ENCODE measurements at places on chromosomes 16 and 17.

GRCh38 chr17:73286863-73287296 lies 24.9 kb downstream of the CDC42EP4 start:
- DNase-seq = peak; percentile 76

- DNase-seq = no peak
Measured at GRCh38 chr16:3050487-3050886, 4.1 kb downstream of the MMP25 start.

GRCh38 chr17:44979426-44979995 lies 11.4 kb upstream of the C1QL1 start:
- DNase-seq = no peak

DNA sequence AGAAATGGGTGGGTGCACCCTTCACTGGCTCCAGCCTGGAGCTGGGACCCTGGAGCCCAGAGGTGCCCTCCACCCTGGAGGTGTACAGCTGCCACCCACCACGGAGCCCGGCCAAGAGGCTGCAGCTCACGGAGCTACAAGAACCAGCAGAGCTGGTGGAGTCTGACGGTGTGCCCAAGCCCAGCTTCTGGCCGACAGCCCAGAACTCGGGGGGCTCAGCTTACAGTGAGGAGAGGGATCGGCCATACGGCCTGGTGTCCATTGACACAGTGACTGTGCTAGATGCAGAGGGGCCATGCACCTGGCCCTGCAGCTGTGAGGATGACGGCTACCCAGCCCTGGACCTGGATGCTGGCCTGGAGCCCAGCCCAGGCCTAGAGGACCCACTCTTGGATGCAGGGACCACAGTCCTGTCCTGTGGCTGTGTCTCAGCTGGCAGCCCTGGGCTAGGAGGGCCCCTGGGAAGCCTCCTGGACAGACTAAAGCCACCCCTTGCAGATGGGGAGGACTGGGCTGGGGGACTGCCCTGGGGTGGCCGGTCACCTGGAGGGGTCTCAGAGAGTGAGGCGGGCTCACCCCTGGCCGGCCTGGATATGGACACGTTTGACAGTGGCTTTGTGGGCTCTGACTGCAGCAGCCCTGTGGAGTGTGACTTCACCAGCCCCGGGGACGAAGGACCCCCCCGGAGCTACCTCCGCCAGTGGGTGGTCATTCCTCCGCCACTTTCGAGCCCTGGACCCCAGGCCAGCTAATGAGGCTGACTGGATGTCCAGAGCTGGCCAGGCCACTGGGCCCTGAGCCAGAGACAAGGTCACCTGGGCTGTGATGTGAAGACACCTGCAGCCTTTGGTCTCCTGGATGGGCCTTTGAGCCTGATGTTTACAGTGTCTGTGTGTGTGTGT lies 46.8 kb downstream of the IL21R start:
- no peak for DNase-seq

- no peak for DNase-seq
Measured at GRCh38 chr16:978403-978802, 3.2 kb upstream of the SOX8 start.

GRCh38 chr17:20315821-20316220 lies 151.5 kb downstream of the LGALS9B start:
- DNase-seq = no peak

DNA sequence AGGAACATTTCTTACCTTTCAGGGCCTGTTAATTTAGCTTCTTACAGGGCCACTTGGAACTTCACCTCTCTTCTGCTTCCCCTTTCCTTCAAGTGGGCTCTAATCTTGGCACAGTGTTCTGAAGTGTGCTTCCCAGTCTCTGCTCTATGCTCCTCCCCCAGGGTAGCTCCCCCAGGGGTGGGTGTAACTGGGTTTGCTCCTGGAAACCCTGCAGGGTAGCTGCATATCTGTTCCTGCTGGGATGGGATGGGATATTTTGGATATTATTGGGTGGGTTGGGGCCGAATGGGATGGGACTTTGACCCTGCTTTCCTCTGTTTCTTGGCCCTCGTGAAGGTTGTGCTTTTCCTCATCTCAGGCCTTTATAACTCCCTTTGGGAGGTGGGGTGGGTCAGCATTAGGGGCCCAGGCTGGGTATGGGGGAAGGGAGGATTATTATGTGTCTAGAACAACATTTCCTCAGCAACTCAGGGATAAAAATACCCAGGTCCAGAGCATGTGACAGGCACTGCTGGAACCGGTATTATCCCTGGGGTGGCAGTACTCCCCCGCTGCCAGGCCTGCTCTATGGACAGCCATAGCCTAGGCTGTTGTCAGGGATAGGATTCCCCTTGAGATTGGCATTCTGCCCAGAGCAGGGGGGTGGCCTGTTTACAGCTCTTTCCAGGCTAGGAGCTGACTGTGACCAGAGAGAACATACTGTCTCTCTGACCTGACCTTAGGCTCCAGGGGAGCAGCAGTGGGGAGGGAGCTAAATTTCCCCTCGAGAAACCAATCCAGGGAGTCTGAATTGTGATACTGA lies 5.0 kb downstream of the NFE2L1 start:
- no peak for DNase-seq

DNA sequence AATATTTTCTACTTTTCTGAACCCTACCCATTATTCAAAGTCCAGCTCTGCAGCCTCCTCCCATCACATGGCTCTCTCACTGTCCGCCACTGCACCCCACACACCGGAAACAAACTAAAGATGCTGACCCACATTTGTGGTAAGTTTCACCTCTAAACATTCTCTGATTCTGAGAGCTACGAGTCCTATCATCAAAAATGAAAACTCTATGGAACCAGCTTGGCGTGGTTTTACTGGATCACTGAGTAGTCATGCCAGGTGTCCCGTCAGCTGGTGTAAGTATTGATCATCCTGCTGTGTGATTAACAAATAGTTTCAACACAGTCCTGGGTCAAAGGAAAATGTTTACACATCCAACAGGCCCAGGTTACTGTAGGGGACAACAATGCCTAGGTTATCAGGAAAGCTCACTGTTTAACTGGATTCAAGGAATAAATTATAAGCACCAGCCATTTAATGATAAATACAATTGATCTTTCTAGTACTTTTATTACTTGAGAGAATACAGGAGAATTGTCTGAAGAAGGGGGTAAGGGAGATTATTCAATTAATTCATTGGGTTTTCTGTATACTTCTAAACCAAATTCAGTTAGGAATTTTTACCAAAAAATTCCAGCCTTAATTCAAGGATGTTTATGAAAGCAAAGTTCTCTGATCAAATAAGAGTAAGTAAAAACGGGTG lies 33.9 kb downstream of the CYTH1 start:
- DNase-seq = no peak

DNA sequence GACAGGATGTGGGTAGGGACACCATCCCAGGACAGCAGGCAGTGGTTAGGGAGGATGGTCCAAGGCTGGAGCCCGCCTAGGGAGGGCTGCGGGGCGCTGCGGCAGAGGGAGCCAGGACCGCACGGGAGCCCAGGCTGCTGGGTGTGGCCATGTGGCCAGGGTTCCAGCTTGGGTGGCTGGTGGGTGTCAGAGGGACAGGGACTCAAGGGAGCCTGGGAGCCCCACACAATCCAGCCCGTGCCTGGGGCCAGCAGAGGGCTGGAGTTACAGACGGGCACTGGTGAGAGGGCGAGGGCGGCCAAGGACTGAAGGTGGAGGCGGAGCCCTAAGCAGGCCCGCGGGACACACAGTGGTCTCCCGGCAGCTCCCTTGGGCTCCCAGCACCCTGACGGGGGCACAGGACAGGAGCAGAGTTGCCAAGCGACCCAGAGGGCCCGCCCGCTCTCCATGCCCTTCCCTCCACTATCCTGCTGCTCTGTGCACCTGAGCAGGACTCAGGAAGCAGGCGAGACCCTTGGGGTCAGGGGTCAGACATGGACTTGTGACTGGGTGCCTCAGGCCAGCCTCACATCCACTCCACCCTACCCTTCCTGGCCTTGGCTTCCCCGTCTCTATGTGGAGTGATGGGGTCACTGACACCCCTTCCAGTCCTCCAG lies 7.1 kb downstream of the MRPL28 start:
- no peak for DNase-seq

GRCh38 chr17:60554377-60554788 lies 28.3 kb upstream of the APPBP2 start:
- peak; percentile 96 for DNase-seq

- DNase-seq = peak; percentile 56
Measured at GRCh38 chr17:5897275-5897911, 172.8 kb upstream of the WSCD1 start.

DNA sequence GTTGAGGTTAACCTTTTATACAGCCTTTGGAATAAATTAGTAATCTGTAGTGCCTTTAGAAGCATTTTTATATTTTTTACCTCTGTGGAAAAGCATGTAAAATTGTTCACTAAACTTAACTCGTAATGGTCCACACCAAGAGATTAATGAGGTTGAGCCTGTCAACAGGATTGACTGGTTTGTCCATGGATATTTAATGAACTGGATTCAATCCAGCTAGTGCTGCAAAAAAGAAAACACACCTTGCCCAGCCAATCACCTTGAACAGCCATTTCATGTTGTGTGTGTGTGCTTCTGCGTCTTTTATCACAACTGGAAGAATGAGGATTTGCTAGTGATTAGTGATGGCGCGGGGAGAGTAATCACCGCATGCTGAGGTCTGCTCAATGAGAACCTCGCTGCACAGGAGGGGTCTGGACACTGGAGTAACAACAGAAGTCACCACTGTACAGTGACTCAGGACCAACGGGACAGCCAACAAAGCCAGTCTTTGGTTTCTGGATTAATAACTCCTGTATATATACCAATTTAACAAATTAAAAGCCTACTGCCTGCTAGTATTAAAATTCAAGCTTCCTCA lies 33.7 kb downstream of the LITAFD start:
- no peak for DNase-seq

- peak; percentile 31 for DNase-seq
Measured at GRCh38 chr17:37177254-37177870, 198.4 kb upstream of the C17orf78 start.

GRCh38 chr16:1494129-1494640 lies 1.0 kb downstream of the TELO2 start:
- DNase-seq = peak; percentile 79

GRCh38 chr17:71709271-71709890 lies 411.4 kb upstream of the SOX9 start:
- DNase-seq = peak; percentile 2

GRCh38 chr17:19762515-19762961 lies 14.4 kb upstream of the ALDH3A1 start:
- DNase-seq = peak; percentile 85

GRCh38 chr16:48168075-48168474 lies 12.3 kb upstream of the ABCC12 start:
- DNase-seq = no peak

GRCh38 chr17:66547151-66547865 lies 244.9 kb downstream of the PRKCA start:
- no peak for DNase-seq

GRCh38 chr17:70034158-70034557 lies 40.9 kb upstream of the KCNJ16 start:
- no peak for DNase-seq

DNA sequence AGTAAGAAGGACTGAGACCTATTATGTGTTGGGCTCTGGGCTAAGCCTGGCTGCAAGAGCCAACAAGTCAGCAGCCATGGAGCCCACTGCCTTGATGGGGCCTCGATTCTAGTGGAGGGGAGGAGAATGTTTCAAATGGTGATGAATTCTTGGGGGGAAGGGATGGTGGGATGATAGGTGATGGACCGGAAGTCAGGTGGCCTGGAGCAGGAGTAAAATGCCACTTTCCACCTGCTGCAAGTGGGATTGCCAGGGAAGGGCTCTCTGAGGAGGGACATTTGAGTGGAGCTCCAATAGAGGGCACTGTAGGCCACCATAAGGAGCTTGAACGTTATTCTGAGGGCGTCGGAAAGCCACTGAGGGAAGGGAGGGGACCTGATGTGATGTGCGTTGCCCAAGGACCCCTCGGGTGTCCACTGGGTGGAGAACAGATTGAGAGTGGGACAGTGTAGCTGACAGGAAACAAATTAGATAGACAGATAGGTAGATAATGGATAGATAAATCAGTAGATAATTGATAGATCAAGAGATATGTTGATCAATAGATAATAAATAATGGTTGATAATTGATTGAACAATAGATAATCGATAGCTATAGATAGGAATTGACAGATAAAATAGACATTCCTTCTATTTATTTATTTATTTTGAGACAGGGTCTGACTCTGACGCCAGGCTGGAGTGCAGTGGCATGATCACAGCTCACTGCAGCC lies 18.2 kb upstream of the NXPH3 start:
- peak; percentile 63 for DNase-seq

GRCh38 chr16:85173146-85173980 lies 61.1 kb upstream of the CIBAR2 start:
- no peak for DNase-seq

GRCh38 chr16:14427371-14427948 lies 202.6 kb downstream of the PARN start:
- peak; percentile 39 for DNase-seq
